ENCODE measurements at places on chromosomes 16 and 17.

- no peak for DNase-seq
Observed at GRCh38 chr16:66231452-66232160, 134.9 kb upstream of the CDH5 start.

DNA sequence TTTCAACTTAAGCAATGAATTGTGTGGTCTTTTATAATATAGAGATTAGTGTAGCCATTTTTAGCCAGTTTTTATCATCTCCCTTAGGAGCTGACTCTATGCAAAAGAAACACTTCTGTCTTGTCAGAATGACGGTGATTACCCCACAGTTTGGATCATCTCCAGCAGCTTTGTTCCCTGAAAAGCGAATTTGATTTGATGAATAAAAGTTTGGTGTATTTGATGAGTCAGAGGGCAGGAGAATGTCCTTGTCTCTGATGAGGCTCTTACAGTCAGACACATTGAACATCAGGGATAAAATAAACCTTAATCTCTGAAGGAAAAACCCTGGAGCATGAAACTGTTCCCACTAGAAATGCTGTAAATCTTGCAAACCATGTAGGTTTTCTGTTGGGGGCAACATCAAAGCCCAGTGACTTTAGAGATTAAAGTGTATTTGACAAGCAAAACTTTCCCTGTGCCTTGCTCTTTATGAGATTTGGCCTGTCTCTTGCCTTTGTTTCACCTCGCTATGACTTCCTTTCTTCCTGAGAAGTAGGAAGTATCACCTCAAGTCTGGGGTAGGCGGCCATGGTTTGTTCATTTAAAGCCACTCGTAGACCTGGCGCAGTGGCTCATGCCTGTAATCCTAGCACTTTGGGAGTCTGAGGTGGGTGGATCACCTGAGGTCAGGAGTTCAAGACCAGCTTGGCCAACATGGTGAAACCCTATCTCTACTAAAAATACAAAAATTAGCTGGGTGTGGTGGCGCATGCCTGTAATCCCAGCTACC, 209.3 kb downstream of the FTO start:
- DNase-seq, result peak; percentile 85

GRCh38 chr17:17809531-17810083, 27.2 kb downstream of the SREBF1 start:
- DNase-seq, result no peak

DNA sequence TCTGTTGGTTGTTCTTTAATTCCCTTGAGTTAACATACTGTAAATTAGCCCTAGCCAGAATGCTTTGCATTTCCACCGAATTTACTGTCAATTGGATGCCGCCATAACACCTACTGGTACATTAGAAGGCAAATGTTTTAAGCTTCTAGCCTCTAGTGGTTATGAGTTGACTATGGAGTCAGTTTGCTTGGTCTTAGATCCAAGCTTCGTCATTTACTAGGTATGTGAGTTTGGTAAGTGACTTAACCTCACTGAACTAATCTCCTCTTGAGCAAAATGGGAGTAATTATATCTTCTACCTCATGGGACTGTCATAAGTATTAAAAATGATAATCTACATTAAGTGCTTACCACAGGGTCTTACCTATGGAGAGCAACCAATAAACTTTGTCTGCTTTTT, 20.4 kb upstream of the CDH11 start:
- DNase-seq, result no peak
